ENCODE measurements at places on chromosomes 12 and 14. TPM values are rescaled to one million over a fixed set of nuclear protein-coding genes. Genes with fewer than 3 reads are reported as not detected.

GRCh38 chr12:53844994-53845844 lies 93.4 kb upstream of the HOXC13 start:
- peak; percentile 26 for DNase-seq

Gene PTGER2
- not detected for total RNA-seq

- DNase-seq: no peak
Measured at GRCh38 chr12:89072294-89073026, 279.8 kb downstream of the DUSP6 start.

Gene HOXC4
- total RNA-seq: 2.2 TPM

Gene TSPAN11
- total RNA-seq: not detected

Gene CTSG
- not detected for total RNA-seq

Gene OTUB2
- 4.4 TPM for total RNA-seq

GRCh38 chr12:49664591-49665239 lies 41.4 kb downstream of the PRPF40B start:
- no peak for DNase-seq

Gene COCH
- total RNA-seq: 0.92 TPM

DNA sequence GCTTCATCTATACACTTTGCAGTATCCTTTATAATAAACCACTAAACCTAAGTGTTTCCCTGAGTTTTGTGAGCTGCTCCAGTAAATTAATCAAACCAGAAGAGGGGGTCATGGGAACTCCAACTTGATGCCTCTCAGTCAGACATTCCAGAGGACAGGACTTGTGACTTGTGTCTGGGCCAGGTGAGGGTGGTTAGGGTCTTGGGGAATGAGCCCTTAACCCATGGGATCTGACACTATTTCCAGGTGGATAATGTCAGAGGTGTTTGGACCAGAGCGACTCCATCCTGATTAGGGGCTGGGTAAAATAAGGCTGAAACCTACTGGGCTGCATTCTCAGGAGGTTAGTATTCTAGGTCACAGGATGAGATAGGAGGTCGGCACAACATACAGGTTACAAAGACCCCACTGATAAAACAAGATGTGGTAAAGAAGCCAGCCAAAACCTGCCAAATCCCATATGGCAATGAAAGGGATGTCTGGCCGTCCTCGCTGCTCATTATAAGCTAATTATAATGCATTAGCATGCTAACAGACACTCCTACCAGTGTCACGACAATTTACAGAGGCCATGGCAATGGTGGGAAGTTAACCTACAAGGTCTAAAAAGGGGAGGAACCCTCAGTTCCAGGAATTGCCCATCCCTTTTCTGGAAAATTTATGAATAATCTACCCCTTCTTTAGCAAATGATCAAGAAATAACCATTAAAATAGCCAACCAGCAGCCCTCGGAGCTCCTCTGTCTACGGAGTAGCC lies 58.7 kb downstream of the BCAT1 start:
- DNase-seq: no peak

- no peak for DNase-seq
Measured at GRCh38 chr12:76035045-76035444, 3.5 kb upstream of the PHLDA1 start.

Gene KRT72
- not detected for total RNA-seq

DNA sequence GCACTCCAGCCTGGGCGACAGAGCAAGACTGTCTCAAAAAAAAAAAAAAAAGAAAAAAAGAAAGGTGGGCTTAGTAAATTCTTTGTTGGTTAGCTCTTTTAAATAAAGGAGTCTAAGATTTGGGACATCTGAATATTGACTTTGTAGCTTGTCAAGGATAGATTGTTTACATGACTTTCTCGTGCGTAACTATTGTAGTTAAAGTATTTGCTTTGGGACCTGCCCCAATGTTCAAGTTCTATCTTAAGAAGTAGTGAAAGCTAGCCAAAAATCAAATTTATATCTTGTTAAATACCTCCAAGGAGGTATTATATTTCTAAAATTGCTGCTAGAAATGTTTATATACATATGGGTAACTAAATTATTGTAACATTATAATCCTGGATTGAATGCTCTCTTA lies 32.4 kb downstream of the PTPN21 start:
- no peak for DNase-seq

- peak; percentile 30 for DNase-seq
Measured at GRCh38 chr12:89309440-89309802, 42.9 kb downstream of the DUSP6 start.

Gene LRCOL1
- not detected for total RNA-seq

Gene KCNA1
- not detected for total RNA-seq

DNA sequence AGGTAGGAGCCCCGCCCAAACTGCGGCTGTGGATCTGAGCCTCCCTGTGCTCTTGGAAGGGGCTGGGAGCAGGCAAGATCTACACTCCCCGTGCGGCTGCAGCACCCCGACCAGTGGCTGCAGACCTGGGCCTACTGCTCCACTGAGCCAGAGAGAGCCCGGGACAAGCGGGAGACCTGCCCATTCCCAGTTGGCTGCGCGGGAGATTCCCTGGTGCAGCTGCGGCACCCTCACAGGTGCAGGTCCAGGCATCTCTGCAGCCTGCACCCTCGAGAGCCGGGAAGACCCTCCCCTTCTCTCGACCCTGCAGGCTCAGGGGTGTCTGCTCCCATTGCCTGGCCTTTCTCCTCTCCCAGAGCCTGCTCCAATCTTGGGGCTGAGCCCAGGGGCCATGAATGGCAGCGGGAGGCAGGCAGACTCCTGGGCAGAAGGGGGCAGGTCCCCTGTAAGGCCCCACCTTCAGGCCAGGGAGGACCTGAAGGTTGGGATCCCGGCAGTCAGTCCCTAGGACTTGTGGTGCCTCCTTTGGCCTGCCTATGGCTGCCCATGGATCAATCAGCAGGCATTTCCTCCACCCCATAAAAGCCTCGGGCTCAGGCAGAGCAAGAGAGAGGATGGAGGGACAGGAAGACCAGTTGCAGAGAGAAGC lies 8.8 kb upstream of the A2M start:
- DNase-seq: no peak

- no peak for DNase-seq
Measured at GRCh38 chr12:117867348-117867747, 101.4 kb downstream of the KSR2 start.

GRCh38 chr12:55718015-55718414 lies 2.2 kb downstream of the BLOC1S1 start:
- DNase-seq: peak; percentile 90

GRCh38 chr14:58829594-58829993 lies 191.8 kb downstream of the DACT1 start:
- no peak for DNase-seq

Gene DNAH10
- 3.4 TPM for total RNA-seq
